ENCODE measurements at places on chromosomes 5 and 9.
A peak's percentile ranks its signal among the peaks of the same experiment; 100 is the strongest.

DNA sequence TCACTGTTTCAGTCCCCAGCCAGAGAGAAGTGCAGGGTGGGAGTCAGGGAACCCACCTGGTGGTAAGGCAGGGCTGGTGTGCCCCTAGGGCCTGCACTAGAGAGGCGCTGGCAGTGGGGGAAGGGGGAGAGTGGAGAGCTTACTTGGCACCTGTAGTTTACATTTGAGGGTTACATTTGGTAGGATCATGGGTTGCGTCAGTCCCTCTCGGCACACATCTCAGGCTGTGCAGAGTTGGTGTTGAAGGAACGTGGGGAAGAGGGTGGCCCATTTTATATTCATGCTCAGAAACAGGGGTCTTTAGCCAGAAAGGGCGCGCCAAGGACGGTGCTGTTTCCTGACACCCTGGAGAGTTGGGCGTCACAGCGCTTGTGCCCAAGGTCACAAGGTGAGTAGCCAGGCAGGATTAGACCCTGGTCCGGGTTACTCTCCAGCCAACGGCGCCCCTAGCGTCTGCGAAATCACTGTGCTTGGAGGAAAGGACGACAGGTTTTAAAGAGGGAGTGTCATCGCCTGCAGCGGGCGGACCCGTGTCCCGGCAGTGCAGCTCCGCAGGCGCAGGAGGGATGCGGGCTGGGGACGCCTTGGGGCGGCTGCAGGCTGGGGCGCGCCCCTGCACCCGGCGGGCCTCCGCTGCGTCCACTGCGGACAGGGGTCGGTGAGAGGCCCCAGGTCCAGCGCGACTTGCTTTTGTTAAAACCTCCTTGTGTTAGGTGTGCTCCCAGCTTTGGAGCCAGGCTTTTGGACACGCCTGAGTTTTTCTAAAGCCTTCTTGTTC, 272.6 kb downstream of the FANCC start:
- DNase-seq = peak; percentile 89

GRCh38 chr5:172692981-172693380, 51.9 kb downstream of the NEURL1B start:
- no peak for DNase-seq

GRCh38 chr5:131430794-131431193, 166.9 kb downstream of the CDC42SE2 start:
- DNase-seq = no peak

- no peak for DNase-seq
Observed at GRCh38 chr5:153099328-153099727, 391.1 kb upstream of the GRIA1 start.

DNA sequence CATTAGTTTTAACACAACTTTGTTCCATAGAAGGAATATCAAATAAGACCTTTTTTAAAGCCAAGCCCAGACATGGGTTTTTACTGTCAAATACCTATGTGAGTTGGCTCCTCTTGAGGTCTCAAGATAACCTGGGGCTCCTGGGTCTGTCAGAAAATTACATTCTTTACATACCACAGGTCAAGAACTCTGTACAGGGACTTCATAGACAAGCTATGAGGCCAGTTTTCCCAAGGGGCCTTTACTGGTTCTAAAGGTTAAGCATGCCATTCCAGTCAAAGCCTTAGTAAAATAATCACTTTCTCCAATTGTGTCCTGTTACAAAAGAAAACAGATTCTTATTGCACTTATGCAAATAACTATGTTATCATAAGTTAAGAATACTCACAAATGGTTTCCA, 15.5 kb upstream of the SMC2 start:
- DNase-seq = no peak

- DNase-seq = peak; percentile 21
Observed at GRCh38 chr5:21810737-21811316, 1042.3 kb downstream of the CDH12 start.

DNA sequence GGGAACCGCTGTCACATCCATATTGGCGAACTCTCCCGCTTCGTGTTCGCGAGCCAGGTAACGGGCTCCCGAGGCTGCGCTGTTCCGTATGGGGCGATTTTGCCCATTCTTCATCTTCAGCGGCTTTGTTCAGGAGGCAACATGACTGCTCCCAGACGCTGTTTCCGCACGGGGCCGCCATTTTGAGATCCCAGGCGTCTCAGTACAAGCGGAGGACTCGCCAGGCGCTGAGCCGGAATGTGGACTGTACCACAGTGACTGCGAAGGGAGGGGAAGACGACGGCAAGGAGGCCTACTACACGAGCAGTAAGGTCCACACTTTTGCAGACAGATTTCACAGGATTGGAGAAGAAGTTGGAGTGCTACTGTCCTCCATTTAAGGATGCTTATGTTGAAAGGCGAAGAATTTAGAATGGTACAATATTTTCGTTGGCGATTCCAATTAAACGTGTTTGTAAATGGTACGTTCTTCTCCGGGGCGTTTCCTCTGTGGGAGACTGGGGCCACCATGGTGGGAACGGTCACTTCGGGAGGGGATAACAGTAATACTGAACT, 41.6 kb upstream of the ZNF300 start:
- DNase-seq = no peak

- DNase-seq = no peak
Observed at GRCh38 chr5:168659286-168659847, 80.2 kb upstream of the PANK3 start.

- DNase-seq = no peak
Observed at GRCh38 chr5:112183103-112183711, 235.9 kb downstream of the EPB41L4A start.

DNA sequence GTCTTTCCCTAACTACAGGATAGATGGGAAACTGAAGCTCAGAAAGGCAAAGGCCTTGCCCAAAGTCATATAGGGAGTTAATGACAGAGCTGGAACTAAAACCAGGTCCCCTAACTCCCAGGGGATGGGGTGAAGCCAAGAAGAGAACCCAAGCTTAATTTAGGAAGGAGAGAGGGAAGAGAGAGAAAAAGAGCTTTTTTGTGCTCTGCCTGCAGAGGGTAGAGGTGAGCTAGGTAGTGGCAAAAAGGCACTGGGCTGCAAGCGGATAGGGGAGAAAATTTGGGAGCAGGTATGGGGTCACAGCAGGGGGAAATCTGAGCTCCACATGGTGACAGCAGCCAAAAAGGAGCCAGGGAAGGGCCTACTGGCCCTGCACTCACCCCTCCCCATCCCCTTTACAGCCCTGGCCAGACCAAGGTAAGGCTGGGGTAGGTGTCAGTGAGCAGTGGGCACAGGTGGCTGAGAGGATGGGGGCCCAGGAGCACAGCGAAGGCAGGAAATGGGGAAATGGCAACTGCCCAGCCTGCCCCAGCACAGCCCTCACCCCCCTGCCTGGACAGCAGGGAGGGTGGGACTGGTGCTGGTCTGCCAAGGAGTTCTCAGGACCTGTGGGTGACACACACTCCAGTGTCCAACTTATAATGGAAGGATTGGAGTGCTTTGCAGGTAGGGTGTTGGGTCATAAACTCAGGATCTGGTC, 3.3 kb downstream of the ENHO start:
- no peak for DNase-seq

- DNase-seq = no peak
Observed at GRCh38 chr9:136971746-136972145, 5.6 kb upstream of the PTGDS start.

DNA sequence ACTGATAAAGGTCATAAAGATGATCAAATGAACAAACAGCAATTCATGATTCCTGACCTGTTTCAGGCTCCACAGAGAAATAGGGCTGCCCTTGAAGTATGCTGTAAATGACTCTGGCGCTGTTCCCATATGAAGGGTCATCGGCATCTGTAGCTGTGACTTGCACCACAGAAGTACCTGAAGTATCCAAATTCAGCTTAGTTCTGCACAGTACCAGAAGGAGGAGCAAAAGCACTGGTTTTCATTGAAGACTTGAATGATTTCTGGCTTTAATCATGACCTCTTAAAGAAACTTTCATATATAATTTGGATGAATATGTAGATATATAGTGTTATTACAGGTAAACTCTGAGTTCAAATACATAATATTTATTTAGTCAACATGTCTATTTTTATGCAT, 109.1 kb downstream of the CDH10 start:
- no peak for DNase-seq

DNA sequence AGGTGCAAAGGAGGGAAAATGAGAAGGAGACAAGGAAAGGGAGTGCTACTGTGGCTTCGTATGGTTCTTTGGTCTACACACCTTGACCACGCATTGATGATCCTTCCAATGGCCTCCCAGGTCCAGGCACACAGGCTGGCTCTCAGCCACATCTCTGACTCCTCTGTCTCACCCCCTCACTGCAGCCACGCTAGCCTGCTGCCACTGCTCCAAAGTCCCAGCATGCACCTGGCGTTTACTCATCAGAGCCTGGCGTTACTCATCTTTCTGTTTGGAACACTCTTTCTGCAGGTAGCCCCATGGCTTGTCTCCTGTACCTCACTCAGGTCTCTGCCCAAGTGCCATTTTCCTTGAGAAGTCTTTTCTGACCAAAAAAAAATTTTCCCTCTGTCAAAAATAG, 195.5 kb downstream of the SNCAIP start:
- no peak for DNase-seq

DNA sequence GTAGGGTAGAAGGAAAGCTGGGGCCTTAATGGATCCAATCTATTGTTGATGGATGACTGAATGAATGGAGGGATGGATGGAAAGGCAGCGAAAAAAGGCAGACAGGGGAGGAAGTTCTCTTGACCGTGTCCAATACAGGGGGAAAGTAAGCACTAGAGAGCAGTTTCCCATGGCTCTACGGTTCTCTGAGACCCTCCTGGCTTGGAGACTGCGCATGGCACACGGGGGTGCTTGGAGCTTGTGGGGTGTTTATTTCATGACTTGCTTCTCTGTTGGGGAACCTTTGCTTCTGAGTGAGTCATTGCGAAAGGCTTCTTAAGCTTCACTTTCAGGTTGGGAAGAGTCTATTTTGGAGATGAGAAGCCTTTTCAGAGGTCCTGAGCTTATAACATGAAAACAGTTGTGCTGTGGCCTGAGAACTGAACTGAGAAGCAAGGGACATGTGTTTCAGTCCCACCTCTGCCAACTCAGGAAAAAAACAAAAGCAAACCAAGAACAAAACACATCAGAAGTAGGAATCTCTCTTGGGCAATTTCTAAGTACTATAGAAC, 12.8 kb upstream of the TEX48 start:
- DNase-seq = no peak

- no peak for DNase-seq
Observed at GRCh38 chr9:106981396-106982287, 118.7 kb downstream of the ZNF462 start.

- DNase-seq = no peak
Observed at GRCh38 chr5:179516221-179516620, 34.1 kb upstream of the RUFY1 start.

DNA sequence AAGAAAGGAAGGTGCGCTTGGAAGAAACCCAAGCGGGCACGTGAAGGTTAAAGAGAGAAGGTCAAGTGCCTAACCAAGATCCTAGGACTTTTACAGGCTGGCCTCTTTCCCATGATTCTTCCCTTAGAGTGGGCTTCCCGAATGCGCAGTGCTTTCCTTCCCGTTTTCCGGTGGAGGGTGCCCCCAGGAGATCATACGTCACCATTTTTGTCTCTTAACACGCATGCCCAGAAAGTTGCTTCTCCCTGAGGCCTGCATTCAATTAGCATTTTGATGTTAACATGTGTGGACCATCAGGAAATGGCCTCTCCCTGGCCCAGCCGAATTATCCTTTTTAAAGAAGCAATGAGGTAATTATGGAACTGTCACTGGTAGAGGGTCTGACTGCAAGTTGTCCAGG, 1.9 kb upstream of the RUSC2 start:
- no peak for DNase-seq

DNA sequence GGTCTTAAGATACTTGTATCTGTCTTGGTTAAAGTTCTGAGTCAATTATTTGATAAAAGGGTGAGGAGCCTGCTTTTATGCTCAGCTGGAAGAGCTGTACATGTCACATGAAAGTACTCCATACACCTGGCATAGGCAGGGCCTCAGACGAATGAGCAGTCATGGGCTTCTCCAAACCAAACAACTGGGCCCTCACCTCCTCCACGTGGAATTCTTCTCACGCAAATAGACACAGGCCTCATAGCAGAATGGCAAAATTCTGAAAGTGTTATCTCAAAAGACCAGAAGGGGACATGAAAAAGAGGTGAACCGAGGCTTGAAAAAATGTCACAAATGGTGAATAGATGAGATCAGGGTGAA, 48.6 kb downstream of the FAM240B start:
- no peak for DNase-seq

DNA sequence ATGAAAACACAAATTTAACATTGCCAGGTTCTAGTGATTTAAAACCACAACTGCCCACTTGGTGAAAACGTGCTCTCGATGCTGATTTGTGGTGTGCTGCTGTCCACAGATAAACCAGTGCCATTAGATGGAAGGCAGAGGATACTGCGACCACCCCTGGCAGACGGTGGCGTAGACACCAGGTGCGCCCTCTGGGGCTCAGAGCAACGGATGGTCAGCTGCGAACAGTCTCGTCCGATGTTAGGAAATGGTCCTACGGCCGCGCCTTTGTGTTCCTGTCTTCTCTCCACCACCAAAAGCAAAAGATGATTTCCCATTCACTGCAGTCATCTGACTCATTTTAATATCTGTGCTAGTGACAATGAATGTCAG, 43.2 kb downstream of the UBE2QL1 start:
- no peak for DNase-seq

GRCh38 chr5:59666440-59667068, 227.0 kb downstream of the PDE4D start:
- no peak for DNase-seq

GRCh38 chr5:169106911-169107706, 193.8 kb downstream of the SLIT3 start:
- no peak for DNase-seq

DNA sequence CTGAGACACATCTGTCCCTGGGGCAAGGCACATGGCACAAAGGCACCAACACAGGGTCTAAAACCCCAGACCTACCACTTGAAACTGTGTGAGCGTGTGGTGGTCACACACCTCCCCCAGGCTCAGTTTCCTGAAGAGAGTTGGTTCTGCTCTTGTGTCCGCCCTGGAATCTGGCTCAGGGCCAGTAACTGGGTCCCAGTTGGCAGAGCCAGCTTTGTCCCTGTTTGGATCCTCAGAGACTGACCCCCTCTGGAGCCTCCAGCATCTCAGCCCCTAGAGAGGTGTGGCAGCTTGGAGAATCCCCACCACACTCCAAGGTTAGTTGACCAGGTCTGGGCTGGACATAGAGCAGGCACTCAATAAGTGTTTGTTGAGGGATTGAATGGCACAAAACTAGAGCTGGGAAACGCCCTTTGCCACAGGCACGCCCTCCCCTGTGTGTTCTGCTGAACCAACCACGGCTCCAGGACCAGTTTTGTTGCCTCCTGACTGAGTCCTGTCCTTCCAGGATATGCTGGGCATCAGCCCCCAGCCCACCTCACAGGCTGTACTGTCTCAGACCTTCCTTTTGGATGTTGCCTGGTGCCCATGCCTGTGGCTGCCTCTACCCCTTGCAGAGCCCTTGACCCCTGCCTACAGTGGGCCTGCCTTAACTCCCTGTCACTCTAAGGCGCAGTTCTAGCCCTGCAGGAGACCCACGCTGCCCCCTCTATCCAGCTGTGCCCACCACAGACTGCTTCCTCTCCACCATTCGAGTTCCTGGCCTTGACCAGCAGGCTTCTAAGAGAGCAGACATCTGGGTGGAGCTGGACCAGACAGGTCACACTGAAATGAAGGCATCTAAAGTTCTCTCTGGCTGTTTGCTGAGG, 3.8 kb upstream of the PDLIM4 start:
- DNase-seq = no peak

Measured in A549 (cell line).